ENCODE measurements at places on chromosomes 12 and 14.
A peak's percentile ranks its signal among the peaks of the same experiment; 100 is the strongest.

DNA sequence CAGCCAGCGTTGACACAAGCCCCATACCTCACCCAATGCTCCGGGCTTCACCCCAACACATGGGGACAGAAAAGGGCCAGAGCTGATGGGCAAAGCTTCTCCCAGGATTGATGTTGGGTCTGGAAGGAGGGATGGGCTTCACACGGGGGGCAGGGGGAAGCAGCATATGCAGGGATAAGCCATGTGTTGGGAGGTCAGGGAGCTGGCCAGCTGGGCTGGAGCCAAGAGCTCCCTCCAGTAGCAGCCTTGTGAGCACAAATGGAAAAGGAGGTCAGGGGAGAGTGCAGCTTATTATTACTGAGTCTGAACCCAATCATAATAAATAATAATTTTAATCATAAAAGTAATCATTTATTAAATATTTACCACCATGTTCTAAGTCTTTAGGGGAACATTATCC lies 9.3 kb downstream of the PLEKHD1 start:
- ATAC-seq: no peak

DNA sequence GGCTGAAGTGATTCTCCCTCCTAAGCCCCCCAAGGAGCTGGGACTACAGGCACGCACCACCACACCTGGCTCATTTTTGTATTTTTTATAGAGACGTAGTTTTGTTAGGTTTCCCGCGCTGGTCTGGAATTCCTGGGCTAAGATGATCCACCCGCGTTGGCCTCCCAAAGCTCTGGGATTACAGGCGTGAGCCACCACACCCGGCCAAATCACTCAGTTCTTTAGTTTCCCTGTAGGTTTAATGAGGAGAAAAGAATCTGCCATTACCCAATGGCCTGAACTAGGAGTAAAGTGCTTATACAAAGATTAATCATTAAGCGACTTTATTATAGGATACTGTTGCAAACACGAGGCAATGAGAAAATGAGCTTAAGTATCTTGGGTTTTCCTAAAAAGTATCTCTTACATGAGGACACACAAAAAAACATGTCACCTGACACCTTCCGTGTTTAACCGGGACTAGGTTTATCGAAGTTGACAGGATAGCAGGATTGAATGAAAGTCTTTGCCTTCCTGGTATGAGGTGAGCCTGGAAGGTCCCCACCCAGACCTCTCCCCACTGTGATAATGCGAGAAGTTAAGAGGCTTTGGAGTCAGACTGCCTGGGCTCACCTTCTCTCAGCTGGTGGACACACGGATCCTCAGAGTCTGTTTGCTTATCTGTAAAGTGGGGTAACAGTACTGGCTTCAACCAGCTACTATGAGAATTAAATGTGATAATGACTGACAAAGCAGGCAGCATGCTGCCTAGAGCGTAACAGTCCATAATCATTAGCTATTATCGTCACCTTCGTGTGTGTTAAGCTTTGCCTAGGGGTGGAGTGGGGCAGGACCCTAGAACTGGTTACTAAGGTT lies 133.5 kb upstream of the KRAS start:
- no peak for ATAC-seq

- ATAC-seq: no peak
Measured at GRCh38 chr12:100110276-100110675, 32.4 kb downstream of the BLTP3B start.

GRCh38 chr12:121241156-121241970 lies 31.4 kb downstream of the P2RX4 start:
- peak; percentile 62 for ATAC-seq

GRCh38 chr12:119229837-119230236 lies 51.1 kb downstream of the HSPB8 start:
- peak; percentile 87 for ATAC-seq

- peak; percentile 100 for ATAC-seq
Measured at GRCh38 chr14:32224737-32225377, 21.8 kb upstream of the RNU6-8 start.

DNA sequence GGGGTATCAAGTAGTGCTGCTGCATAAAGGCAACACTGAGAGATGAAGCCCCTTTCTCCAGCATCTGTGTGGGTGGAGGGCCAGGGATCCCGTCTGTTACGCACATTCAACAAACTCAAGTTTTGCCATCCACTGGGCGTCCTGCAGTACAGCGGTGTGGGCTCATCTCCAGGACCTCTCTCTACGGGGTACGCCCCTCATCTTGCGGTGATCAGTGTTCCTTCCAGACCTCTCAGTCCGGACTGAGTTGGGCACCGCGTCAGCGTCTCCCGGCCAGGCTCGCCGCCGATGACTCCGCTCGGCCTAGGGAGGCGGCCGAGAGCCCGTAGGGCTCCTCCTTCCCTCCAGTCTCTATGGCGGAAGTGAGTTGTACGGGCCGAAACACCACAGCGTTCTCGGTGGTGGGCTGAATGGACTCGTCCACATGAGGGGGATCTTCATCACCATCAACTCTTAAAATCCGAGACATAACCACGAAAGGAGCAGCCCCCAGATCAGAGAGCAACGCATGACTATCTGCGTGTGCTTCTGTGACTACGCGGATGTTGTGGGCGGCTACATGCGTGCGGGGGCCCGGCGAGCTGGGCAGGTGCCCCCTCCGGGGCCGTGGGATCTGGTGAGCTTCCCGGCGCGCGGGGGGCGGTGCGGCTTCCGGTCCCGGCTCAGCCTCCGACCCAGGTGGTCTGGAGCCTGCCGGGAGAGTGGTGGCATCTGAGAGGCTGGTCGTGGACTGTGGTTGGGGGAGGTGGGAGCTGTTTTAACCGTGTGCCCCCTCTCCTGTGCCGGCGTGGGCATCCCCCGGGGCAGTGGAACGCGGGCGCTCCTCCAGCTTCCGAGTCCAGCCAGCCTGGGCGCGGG lies at the start of gene ATG101:
Gene ATG101, plus strand, starts transcription at position 652 of the 858 bp plus-strand sequence. CDS start 3,673 bp downstream, outside the sequence.
- peak; percentile 98 for ATAC-seq

DNA sequence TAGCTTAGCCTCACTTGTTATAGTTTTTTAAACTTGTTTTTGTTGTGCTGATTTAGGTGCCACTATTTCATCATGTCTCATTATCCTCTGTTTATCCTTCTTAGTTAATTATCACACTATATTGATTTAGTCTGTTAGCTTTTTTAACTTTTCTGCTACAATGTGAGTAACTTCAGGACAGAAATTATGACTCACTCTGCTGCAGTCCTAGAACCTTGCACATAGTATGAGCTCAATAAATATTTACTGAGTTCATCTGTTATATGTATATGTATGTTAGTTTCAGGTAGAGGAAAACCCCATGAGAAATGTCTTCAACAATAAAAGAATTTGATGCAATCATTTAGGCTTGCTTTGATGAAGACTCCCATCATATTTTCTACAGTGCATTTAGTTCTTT lies 224.3 kb upstream of the NAV3 start:
- ATAC-seq: no peak

GRCh38 chr12:84422340-84422739 lies 490.3 kb downstream of the SLC6A15 start:
- no peak for ATAC-seq

DNA sequence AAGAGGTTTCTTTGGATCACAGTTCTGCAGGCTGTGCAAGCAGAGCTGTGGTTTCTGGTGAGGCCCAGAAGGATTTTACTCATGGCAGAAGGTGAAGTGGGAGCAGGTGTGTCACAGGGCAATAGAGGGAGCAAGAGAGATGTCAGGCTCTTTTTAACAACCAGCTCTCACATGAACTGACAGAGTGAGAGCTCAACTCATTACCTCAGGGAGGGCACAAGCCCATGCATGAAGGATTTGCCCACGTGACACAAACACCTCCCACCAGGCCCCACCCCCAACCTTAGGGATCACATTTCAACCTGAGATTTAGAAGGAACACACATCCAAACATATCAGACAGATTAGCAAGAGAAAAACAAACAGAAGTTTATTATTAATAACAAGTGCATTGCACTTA lies 470.4 kb downstream of the GALC start:
- no peak for ATAC-seq

DNA sequence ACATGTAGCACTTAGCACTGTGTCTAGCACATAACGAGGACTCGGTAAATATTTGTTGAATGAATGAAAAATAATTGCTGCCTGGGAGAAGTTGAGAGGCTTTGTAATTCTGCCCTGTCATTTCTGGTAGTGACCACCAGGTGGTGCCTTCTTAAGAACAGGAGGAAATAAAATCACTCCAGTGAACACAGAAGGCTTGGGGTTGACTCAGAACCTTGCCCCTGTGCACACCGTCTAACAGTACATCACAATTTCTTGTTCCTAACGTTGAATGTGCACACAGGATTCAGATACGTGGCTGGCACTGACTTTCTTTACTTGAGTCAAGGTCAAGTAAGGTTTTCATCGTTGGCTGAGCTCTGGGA lies 91.8 kb downstream of the RGS6 start:
- ATAC-seq: peak; percentile 40

DNA sequence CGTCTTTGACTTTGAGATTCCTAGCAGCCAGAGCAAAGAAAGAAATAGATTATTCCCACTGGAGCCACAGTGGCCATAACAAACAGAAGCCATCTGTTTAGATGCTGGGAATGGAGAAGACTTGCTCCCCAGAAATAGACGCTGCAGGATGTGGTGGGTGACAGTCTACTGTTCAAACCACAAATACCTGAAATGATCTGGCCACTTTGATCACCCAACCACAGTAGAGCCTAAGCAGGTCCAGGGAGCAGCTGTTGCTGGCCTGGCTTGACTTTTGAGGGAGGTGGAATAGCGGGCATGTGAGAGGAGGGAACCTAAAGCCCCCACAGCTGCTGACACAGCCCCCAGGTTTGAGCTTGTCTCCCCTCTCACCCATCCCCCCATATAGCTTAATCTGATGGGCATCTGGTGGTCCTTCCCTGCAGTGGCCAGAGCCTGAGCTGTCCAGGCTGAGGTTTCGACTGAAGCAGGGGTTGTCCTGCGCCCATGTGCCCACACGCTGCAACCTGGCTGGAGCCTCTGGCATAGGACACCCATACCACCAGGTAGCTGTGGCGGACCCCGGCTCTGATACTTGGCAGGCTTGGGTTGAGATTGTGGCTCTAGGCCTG lies 38.7 kb downstream of the SH2B3 start:
- no peak for ATAC-seq

DNA sequence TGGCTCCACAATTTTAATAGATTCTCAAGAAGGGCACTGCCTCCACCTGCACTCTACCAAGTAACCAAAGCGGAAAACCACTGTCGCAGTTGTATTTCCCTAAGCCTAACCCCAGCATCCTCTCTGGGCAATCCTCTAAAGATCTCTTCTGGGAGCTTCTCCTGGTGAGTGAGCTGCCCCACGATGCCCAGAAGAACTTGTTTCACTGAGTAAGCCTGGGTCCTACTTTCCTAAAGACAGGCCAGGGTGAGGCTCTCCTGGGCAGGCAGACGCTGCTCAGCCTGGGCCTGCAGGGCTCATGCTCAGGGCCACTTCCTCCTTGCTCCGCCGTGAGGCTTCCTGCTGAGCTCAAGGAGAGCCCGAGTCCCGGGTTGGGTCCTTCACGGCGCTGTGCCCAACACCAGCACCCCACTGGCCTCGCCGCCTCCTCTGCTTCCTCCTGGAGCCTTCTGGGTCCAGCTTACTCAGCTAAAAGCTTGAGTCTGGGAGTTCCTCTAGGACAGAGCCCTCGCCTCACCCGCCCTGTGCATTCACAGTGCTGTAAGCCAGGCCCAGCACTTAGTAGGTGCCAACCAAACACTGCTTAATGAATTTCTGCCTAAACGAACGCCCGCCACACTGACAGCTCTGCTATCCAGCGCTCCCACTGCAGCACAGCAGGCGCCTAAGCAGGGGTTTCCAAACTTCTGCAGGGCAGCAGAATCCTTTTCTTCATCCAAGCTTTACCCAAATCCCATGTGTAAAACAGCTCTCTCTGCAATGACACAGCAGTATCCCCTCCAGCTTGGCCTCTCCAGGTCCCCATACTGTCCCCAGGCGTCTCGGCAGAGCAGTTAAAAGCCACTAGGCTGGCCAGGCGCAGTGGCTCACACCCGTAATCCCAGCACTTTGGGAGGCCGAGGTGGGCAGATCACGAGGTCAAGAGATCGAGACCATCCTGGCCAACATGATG lies 5.7 kb downstream of the RAB35 start:
- ATAC-seq: peak; percentile 17

DNA sequence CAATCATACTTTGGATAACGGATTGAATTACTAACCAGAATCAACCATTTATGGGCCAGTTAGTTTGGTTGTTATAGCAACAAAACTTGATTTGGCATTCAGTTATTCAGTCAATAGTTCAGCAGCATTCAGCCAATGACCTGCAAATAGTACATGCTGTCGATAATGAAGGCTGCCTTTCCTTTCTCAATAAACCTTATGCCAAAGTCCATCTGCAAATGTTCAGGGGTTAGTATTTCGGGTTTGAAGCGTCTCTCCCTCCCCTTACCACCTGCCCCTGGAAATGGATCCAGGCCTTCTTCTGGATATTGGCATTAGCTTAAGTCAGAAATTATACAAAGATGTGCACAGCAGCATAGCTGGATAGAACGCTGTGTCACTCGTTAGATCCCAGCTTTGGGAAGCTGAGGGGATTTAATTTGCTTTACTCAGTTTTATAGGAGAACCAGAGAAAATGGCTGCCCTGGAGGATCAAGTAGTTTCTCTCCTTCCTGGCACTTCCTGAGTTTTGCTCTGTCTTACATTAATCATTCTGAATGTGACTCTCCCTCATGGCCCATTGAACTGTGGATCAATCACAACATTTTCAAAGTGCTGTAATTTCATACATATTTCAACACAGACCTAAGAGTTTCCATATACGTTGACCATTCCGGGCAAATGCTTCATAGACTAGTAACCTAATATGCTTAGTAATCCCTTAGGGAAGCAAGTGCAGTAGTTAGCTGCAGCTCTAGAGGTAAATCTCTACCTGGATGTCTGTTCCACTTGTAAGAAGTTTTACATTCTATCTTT lies 46.7 kb upstream of the PTPRR start:
- no peak for ATAC-seq

GRCh38 chr12:11727133-11727664 lies 77.7 kb downstream of the ETV6 start:
- no peak for ATAC-seq

DNA sequence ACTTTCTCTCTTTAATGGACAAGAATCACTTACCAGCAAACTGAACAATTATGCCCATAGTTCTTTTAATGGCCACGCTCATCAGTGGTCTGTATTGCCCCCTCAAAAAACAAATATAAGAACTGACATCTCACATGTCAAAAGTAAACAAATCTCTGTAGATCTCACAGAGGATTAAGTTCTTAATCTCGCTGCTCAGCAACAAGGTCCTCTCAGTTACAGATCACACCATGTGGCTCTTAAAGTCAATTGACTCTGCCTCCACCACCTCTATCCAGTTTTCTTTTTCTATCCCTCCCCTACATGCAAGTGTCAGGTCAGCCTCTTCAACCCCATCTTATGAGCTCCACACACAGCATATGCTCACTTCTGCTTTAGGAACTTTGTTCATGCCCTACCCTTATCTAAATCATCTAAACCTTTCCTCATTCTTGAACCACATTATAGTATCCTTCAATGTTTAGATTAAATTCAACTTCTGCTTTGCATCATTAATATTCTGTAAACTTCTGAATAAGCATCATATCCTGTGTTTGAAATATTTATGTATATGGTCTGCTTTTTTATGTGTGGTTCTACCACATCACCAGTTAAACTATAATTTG lies 7.2 kb downstream of the ADAM20 start:
- ATAC-seq: no peak

- ATAC-seq: no peak
Measured at GRCh38 chr14:60970146-60970545, 10.7 kb downstream of the TRMT5 start.

Measured in motor neuron (in vitro differentiated cells).